ENCODE measurements at places on chromosomes 12 and 14.

GRCh38 chr12:91769736-91770135, 375.9 kb downstream of the BTG1 start:
- no peak for DNase-seq

DNA sequence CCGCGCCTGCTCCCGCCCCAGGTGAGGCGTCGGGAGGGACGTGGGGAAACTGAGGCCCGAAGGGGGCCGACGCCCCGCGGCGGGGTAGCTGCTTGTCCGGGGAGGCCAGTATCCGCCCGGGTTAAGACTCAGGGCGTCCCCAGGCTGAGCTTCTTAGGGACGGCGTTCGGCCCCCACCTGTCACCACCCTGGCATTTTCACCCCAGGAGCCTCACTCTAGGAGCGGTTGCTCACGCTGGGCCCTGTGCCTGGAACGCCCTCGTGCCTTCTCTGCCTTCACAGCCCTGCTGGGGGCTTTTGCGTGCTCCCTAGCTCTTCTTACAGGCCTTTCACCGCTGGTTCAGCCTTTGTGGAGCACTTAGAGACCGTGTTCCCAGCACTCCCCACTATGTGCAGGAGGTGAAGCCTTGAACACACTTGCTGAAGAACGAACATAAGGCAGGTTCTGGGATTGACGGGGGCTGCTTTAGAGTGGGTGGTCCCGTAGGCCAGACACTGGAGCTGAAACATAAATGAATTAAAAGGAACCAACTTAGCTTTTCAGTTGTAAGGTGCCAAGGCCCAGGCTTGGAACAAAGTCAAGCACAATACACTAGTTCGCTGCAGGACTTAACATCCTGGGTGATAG, 601 bp downstream of the ZNF839 start:
- DNase-seq, result peak; percentile 82

GRCh38 chr14:74019408-74020137, 424 bp downstream of the BBOF1 start:
- DNase-seq, result no peak

DNA sequence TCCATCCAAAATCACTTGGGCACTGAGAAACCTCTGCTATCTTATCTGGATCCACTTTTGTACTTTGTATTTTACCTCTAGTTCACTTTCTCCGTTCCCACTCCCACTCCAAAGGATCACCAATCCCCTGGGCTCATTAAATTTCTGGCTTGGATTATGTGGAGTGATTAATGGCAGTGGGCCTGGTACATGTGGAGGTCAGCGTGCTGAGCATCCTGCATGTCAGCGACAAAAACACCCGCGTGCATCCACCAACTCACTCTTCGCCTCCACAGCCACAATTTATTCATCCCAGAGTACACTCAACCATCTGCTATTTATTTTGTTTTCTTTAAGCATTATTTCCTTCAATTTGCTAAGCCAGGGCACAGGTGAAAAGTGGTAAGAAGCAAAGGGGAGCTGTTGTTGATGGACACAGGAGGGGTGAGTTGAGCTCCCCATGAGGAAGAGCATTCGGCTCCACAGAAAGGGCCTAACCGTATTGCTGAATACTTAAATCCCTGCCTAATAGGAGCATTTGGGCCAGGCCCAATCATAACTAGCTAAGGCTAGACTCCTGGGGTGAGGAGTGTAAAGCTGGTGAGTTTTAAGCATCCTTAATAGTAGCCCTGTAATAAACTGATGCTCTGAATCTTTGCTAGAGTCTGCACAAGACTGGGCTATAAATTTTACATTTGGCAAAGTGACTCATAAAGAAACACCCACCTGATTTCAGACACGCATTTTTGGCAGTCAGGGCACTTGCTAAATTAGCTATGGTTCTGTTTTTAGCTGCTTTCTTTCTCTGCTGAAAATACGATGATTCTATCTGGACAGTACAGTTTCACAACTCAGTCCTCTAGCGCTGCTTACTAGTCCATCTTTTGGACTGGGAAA, 137.8 kb downstream of the SLC25A21 start:
- DNase-seq, result no peak

DNA sequence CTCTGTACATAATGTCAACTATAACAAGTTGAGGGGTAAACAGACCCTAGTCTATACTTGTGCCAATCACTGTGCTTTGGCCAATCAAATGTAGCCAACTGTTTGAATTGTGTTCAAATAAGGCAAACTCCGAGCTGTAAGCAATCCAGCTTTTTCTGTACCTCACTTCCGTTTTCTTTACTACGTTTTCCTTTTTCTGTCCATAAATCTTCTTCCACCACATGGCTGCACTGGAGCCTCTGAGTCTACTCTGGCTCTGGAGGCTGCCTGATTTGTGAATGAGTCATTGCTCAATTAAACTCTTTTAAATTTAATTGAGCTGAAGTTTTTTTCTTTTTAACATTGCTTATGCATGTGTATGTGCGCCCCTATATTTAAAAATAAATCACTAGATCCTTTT, 29.7 kb downstream of the CLEC1A start:
- no peak for DNase-seq

DNA sequence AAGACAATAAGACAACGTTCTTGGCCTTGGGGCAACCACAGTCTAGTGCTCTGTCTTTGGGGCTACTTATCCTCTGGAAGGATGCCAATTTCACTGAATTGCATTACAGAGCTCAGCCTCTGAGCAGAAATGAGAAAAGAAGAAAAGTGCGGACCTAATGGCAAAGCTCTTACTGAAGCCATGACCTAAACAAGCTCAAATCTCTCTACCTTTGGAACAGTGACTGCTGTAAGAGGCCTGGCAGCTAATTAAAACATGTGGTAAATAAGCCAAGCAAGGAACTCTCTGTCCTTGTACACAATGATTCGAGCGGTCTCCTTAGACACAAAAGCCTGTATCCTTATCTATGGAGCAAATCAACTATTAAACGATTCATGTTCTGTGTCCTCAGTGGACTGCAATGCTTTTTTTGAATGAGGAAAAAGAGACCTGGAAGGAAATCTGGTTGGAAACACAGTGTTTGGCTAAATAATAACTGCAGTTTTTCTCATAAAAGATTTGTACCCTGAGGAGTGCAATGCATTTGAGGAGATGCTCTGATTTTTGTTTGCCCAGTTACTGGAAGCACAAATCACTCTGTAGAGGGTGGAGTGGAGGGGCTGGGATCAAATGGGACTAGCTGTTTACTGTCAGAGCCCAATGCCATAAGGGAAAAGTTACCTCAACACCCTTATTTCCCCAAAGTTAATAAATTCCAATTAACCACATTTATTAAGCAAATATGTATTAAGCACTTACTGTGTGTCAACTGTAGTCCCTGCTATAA, 113.9 kb downstream of the NDUFA12 start:
- no peak for DNase-seq

- DNase-seq, result no peak
These were observed 201.2 kb downstream of the NTF3 start for GRCh38 chr12:5633106-5633505.

- no peak for DNase-seq
These were observed at the start of gene SYNDIG1L for GRCh38 chr14:74426202-74426582. TSS of gene SYNDIG1L (minus strand) at chr14:74426210. CDS start at chr14:74409744, 16,466 bp downstream.

GRCh38 chr12:109369831-109370230, 22.1 kb downstream of the MYO1H start:
- no peak for DNase-seq

- no peak for DNase-seq
These were observed 557.3 kb upstream of the MIS18BP1 start for GRCh38 chr14:45810152-45810872.

DNA sequence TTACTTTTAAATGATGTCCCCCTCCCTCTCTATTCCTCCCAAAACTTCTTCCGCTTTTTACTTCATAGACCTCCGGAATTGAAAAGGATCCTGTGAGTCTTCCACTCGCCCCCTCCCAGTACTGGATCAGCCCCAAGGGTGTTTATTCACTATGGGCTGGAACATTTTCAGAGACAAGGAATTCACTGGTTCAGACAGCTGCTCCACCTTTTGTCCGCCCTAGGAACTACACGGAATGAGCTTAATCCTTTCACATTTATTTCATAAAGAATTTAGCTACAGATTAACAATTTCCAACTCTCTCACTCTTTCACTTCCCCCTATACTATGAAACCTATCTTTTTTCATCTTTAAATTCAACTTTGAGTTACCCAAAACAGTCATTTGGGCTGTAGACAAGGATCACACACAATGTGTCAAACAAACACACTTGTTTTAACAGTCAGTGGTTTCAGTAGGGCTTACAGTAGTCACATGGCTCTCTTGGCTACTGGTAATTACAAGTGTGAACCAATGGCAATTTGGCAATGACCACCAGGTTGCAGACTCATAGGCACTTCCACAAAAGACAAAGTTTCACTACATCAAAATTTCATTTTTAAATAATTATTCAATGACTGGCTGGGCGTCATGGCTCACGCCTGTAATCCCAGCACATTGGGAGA, 20.6 kb downstream of the CNIH1 start:
- DNase-seq, result no peak

DNA sequence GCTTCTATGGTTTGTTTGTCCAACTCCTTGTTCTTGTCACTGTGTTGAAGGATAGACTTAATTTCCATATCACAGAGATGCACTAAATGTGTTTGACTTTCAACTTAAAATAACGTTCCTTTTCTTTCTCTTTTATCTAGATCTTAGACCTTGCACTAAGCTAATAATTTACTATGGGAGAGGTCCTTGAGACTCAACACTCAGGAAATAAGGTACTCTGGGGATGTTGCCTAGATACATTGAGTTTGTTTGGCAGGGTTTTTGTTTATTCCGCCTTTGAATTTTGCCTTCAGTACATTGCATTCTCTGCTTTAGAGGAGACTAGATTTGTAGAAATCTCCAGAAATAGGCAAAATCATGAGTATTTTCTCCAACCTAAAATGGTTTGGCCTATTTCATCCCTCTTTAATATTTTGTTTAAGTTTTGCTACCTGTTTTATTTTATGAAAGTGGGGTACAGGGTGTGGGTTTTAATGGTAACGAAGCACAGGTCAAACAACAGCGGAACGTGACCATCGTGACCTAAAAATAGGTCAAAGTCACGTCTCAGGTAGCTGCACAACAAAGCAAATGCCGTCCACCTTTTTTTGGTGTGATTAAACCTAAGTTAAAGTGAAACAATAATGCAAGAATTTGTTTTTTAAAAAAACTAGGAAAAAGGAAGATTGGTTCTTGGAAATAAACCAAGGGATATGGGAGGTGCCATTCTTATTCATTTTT, 115.3 kb upstream of the CPSF6 start:
- no peak for DNase-seq

- no peak for DNase-seq
These were observed 216 bp downstream of the IKBIP start for GRCh38 chr12:98644433-98644711.

- DNase-seq, result no peak
These were observed 123.3 kb upstream of the SFSWAP start for GRCh38 chr12:131587565-131587964.
